ENCODE measurements at places on chromosomes 5 and 9. TPM values are rescaled to one million over a fixed set of nuclear protein-coding genes. Genes with fewer than 3 reads are reported as not detected.

The TNC gene
- total RNA-seq, result 29.4 TPM

- DNase-seq, result no peak
Observed at GRCh38 chr9:16126042-16126441, 573.2 kb downstream of the CCDC171 start.

- DNase-seq, result no peak
Observed at GRCh38 chr5:122730037-122730436, 44.8 kb upstream of the SNX2 start.

The CCDC192 gene
- not detected for total RNA-seq
